Left kidney (tissue), 8 donors: ENCODE measurements at places on chromosomes 3 and 15.

DNA sequence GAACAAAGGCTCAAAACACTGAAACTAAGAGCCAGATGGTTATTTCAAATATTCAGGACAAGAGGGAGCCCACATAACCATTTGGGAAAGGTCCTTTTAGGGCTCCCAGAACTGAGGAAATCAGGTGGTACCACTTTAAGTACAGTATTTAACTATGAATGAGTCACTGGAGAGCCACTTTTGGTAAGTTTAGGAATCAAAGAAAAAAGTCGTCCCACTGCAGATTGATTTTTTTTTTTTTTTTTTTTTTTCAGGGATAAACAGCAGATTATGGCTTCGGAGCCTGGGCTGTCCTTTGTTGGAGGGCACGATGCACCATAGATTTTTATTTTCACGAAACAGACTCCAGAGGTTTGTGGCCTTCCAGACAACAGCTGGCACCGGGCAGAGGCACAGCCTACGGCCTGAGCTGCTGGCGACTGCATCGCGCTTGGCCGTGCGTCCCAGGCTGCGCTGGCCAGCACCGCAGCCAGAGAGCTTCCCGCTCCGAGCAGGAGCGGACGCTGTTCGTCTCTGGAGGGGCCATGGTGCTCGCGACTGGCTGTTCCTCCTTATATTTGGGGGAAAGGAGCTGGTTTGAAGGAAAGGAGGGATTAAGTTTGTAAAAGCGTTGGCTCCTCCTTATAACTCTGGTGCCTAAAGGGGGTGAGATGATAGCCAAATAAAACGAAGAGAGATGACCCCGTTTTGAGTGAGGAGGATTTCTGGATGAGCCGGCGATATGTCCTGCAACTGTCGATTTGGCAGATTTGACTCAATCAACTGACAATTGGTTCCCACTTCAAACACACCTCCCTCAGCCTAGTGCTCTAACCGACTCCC, 152.9 kb upstream of the GOLIM4 start:
- peak; percentile 39 for DNase-seq

DNA sequence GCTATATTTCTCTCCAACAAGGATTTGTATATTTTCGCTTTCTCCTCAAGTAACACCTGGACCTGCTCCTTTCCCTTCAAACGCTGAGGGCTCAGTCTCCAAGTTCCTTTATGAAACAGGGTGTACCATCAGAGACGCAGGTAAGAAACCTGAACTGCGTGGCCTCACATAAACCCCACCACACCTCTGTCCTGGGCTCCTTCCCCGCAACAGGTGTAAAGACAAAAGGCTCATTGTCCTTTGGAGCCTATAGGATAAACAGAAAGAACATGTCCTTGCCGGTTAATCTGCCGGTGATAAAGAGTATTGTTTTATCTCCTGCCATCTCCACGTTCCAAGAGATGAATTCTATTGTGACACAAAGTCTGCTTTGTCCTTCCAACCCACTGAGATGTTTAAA, 111.8 kb upstream of the ADAMTS9 start:
- DNase-seq = no peak

DNA sequence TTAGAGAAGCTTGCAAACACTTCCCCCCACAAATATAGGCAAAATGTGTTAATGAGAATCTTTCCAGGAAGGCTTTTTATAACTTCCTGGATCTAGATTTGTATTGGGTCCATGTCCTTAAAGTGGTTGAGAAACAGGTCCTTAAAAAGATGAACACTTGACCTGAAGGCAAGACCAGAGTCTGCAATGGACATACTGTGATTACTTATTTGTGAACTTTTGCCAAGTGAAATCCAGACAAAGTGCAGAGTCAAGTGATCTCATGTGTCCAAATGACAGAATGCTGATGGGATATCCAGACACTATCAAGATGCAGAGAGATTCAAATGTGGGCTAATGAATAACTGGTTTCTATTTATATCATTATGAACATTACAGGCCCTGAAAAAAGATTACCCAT, 43.8 kb downstream of the FRMD4B start:
- DNase-seq = no peak

- DNase-seq = no peak
Observed at GRCh38 chr15:64861331-64861730, 19.6 kb downstream of the PLEKHO2 start.

GRCh38 chr15:68492855-68493254, 60.9 kb upstream of the ITGA11 start:
- no peak for DNase-seq

DNA sequence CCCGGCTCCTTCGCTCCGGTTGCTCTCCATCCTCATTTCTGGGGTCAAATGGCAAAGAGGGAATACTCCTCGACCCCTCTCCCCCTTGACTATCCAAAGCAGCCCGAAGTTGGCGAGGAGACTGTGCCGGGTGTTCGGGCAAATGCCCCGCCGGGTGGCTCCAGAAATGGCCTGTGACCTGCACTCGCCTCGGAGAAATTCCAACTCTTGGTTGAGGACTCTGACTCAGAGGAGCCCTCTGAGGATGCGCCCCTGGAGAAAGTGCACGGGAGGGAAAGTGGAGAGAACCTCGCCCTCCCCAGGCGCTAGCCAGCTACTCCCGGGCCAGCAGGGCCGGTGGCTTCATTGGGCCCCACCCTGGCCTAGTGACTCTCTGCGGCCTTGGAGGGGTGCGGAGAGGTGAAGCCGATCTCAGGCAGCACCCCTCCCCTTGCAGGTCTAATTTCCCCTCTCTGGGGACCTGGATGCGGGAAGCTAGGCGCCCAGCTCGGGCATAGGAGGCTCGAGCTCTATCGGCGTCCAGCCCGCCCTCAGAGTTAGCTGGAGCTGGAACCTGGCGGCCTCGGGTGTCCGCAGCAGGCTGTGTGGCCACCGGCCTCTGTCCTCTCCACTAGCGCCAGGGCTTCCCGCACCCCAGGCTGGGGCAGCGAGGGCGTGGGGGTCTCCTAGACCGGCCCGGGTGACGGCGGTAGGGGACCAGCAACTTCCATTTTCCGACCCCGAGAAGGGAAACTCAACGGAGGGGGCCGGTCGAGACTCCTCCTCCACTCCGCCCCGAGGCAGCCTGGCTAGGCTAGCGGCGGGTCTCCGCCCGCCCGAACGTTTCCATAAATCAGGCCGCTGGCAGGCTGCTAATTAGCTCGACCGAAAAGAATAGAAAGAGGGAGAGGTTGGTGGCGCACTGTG, 29.4 kb downstream of the NR2F2 start:
- peak; percentile 84 for DNase-seq

GRCh38 chr3:111765136-111765535, 93.9 kb upstream of the PHLDB2 start:
- DNase-seq = no peak

DNA sequence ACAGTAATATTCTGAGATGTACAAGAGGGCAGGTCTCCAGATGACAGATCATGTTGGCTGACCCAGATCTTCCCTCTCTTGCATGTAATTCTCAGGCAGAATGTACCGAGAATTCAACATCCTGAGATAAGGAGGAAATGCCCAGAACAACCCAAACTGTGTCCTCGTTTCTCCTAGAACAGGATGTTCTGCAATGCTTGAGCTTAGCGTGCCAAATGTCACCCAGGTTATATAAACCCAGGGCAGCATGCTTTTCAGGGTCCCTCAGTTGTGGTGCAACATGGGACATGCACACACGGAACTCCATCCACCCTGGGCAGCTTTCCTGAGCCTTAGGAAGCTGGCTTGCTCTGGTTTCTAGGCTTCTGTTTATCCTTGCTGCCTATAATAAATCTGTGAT, 102.1 kb upstream of the CMC1 start:
- no peak for DNase-seq

- DNase-seq = no peak
Observed at GRCh38 chr3:156433138-156433537, 121.8 kb downstream of the SSR3 start.

DNA sequence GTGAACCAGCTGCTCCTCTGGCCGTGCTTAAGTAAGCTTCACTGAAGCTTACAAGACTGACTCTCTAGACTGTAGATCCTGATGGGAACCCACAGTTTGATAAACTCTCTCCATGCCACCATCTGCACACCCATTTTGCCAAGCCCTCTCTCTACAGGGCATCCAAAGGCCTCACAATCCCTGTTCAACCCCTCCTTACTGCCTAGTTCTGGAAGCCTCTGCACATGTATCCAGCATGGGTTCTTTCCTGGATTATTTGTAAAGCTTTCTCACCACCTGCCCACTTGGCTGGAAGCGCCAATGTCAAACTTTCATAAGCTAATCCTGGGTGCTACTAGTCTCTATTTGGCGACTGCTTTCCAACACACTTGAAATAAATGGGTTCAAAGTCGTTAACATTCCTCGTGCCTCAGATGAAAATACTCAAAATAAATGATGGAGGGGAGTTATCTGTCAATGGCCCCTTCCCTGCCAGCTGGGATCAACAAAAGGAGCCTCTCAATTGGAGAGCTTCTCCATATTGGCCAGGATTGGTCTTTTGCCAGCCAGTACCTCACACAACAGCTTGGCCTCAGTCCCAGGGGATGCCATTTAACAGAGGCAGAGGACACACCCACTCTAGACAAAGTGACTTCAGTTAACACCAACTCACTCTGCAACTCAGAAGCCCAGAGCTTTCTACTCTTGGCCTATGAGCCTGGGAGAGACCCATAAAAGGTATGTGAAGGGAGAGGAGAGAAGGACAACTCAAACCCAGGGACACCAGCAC, 48.1 kb downstream of the SH3BP5 start:
- no peak for DNase-seq

GRCh38 chr3:66037330-66037985, 1.3 kb downstream of the MAGI1 start:
- DNase-seq = no peak

GRCh38 chr3:161770484-161771386, 274.1 kb downstream of the OTOL1 start:
- DNase-seq = no peak

- no peak for DNase-seq
Observed at GRCh38 chr3:113251817-113252216, 40.5 kb downstream of the BOC start.

- DNase-seq = no peak
Observed at GRCh38 chr3:39937315-39937714, 127.9 kb downstream of the MYRIP start.

DNA sequence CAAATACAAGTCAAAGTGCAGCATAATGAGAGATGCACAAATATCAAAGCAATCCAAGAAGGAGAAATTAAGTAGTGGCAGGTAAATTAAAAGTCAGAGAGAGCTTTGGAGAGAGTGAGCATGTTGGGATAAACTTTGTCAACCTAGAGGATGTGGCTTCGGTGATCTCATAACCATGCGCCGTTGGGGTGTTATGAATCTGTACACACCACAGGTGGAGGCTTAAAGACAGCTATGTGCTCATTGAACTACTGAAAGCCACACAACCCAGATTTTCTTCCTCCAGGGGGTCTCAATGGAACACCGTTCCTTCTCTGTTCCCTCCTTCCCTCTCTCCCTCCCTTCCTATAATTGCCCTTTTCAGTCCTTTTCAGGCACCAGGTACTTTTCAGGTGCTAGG, 52.0 kb downstream of the SUCNR1 start:
- no peak for DNase-seq

DNA sequence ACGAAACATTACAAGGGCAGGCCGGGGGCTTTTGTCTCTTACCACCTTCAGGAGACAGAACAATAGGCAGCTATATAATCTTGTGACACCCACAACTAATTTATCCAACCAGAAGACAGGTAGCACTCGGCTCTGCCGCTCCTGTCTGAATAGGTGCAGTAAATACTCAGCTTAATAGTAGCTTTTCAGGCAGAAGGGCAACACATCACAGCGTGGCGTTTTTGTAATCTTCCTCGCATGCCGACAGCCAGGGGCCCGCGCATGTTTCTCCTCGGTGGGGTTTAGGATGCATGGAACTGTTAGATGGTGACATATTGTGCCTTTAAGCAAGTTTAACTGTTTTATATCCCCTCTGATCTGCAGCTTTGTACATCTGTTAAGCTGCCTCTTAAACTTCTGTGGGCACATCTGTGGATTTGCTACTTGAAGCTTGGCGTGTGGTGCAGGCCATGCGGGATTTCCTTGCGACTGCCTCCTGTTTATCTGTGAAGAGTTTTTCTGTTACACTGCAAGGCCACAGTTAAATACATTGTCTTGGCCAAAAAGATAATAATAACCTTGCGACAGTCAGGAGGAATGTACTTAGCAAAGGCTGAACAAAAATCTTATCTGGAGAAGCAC, 123.2 kb upstream of the BNIP2 start:
- no peak for DNase-seq

DNA sequence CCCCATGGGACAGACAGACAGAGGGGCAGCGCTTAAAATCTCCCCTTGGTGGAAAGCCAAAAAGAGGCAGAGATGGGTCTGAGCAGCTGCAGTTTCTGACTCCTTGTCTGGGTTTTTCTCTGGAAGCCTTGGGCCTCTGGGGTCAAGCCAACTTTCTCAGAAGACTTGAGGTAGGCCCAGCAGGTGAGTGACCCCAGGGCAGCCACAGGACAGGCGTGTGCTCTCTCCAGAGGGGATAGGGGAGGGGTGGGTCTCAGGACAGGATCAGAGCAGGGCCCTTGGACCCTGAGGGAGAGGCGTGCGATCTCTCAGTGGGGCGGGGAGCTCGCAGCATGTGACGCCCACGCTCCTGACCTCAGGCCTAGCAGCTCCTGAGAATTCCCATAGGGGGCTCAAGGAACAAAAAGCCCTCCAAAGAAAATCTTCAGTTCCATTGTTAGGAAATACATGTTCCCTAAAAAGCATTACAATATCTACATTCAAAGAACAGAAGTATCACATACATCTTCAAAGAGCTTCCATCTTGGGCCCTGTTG, 34.6 kb upstream of the DUSP7 start:
- DNase-seq = no peak

GRCh38 chr15:69601711-69602504, 149.3 kb downstream of the RPLP1 start:
- DNase-seq = no peak

DNA sequence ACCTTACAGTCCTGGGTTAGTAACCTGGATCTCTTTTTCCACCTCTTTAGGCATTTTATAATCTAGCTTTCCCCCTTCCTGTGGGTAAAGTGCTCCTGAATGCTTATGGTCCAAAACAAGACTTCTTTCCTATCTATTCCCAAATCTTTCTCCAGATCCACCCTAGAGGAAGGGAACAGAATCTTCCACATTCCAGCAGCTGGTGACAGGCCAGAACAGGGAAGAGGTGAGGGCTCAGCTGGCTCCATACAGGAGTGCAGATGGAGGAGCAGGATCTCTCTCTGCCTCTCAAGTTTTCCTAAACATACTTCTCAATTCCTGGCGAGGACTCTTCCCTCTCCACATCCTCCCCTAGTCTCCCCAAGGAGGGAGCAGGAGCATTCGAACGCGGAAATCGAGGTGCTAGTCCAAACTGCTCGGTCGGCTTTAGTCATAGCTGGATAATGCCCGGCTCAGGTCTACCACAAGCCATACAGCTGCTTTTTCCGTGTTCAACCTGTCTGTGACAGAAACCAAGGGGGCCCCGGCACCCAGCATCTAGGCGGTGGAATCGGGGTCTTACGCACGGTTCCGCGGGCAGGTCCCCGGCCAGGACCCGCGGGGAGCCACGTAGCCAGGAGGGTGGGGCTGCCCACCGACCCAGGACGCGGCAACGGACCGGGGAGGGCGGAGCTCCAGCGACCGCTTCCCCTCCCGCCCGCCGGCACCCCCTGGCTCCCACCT, 4.0 kb downstream of the RASSF1 start:
- DNase-seq = no peak

GRCh38 chr3:180068023-180068422, 31.3 kb upstream of the PEX5L start:
- DNase-seq = no peak

DNA sequence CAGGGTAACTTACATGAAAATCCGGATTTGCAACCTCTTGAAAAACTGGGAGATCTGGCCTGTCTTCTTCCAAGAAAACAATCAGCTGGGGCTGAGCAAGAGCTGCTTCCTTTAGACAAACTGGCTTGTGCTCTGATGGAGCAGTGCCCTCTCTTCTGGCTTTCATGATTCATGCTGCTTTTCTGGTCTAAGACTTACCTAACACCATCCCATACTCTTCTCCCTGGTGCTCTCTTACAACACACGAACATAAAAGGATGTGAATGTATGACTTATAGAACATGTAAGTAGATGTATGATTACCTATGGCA, 9.9 kb downstream of the TJP1 start:
- no peak for DNase-seq
